ENCODE measurements at places on chromosomes 13 and 19.

DNA sequence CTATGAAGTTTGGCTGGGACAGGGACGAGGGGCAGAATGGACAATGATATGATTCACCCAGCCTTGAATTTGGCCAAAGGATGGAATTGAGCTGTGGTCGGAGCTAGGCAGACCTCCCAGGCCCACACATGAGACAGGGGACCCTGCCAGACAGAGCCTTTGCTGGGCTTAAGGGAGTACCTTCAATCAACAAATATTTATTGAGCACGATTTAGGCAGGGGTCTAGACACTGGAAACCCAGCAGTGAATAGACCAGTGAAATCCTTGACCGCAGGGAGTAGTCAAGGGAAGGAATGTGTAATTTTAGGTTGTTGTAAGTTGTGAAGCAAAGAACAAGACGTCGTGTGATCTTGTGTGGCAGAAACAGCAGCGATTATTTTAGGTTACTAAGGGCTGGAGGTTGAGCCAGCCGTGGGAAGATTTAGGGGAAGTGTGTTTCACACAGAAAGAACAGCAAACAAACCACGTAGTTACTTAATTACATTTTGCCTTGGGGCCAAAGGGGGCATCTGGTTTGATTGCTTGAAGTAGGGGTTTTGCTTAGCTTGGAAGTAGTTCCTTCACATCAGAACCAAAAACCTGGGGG, 16.9 kb upstream of the AP1M2 start:
- peak; percentile 55 for DNase-seq

DNA sequence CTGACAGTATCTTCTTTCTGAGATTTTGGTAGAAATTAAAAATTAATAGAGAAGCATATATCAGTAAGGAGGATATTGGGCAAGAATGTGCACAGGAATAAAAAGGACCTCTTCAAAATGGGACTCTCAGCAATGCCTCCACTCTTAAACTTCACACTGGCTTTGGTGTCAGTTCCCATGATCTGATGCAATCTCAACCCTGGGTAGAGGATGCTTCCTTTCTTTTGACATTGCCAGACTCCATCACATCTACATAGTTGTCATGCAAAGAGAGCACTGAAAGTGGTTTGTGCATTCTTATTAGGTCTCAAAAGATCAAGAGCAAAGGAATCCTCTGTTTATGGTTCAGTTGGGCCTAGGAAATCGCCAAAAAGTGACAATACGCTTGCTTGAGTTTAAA, 26.3 kb downstream of the STARD13 start:
- DNase-seq: no peak

- no peak for DNase-seq
These were observed 507.9 kb downstream of the UQCRFS1 start for GRCh38 chr19:28705008-28705407.

- DNase-seq: no peak
These were observed 178.6 kb downstream of the RBM26 start for GRCh38 chr13:79227418-79227817.

GRCh38 chr19:16327911-16328823, 3.5 kb downstream of the KLF2 start:
- DNase-seq: peak; percentile 64

DNA sequence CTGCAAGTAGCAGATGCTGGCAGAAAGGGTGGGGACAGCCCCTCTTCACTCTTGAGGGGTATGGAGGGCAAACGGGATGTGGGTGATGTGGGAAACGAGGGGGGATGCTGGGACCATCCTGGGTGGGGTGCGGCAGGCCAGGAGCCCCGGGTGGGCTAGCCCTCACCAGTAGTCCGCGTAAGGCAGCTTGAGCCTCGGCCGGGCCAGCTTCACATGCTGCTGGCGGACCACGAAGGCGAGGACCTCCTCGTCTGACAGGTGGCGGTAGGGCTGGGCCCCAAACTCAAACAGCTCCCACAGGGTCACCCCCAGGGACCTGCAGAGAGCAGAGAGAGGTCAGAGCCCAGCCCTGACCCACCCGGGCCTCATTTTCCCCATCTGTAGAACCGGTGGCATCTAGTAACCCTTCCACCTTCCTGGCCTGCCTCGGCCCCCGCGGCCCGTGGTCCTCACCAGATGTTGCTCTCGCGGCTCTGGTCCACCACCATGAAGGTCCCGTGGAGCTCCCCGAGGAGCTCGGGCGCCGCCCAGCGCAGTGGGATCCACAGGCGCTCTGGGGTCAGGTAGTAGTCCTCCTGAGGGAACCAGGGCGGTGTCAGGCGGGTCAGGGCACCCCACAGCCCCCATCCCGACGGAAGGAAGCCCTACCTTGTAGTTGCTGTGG, 10.7 kb downstream of the LMTK3 start:
- DNase-seq: no peak

DNA sequence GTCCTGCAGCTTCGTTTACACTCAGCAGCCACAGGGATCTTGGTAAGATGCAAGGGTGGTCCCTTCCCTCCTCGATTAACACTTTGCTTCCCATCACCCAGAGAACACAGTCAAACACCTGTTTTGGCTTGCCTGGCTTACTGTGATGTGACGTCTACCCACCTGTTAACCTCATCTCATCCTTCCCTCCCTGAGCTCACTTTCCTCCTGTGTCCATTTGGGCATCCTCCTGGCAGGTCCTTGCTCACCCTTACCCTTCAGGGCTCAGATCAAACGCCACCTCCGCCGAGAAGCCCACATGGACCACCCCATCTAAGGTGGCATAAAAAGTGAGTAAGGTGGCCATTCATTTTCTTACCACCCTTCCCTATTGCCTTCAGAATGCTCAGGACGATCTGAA, 9.2 kb downstream of the FIZ1 start:
- no peak for DNase-seq

- no peak for DNase-seq
These were observed 1556.2 kb downstream of the SLITRK5 start for GRCh38 chr13:89227356-89227755.

DNA sequence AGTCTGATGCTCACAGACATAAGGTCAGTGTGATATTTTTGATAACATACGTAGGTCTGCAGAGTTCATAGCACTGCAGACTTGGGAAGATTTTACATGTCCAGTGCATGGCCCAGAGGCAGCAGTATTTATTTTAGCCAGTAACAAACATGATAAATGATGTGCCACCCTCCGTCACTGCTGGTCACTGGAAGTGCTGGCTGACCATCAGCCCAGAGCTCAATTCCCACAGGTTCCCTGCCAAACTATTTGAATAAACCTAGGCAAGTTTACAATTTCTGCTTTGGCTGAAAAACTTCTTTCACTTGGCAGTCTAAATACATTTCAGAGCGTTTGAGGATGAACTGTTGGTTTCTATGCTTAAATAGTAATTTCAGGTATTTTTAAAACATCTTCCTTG, 135.5 kb upstream of the EDNRB start:
- DNase-seq: no peak

GRCh38 chr19:50255115-50255514, 51.7 kb downstream of the MYH14 start:
- DNase-seq: no peak

DNA sequence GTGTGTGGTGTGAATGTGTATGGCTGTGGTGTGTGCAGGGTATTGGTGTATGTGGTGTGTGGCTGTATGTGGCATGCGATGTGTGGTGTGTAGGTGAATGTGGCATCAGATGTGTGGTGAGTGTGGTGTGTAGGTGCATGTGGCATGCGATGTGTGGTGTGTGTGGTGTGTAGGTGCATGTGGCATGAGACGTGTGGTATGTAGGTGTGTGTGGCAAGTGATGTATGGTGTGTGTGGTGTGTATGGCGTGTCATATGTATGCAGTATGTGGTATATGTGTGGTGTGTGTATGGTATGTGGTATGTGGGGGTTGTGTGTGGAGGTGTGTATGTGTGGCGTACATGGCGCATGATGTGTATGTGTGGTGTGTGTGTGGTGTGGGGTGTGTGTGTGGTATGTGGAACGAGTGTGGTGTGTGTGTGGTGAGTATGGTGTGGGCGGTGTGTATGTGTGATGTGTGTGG, 63.4 kb downstream of the PEPD start:
- no peak for DNase-seq

- peak; percentile 5 for DNase-seq
These were observed 178.4 kb downstream of the FGF9 start for GRCh38 chr13:21849323-21849722.

DNA sequence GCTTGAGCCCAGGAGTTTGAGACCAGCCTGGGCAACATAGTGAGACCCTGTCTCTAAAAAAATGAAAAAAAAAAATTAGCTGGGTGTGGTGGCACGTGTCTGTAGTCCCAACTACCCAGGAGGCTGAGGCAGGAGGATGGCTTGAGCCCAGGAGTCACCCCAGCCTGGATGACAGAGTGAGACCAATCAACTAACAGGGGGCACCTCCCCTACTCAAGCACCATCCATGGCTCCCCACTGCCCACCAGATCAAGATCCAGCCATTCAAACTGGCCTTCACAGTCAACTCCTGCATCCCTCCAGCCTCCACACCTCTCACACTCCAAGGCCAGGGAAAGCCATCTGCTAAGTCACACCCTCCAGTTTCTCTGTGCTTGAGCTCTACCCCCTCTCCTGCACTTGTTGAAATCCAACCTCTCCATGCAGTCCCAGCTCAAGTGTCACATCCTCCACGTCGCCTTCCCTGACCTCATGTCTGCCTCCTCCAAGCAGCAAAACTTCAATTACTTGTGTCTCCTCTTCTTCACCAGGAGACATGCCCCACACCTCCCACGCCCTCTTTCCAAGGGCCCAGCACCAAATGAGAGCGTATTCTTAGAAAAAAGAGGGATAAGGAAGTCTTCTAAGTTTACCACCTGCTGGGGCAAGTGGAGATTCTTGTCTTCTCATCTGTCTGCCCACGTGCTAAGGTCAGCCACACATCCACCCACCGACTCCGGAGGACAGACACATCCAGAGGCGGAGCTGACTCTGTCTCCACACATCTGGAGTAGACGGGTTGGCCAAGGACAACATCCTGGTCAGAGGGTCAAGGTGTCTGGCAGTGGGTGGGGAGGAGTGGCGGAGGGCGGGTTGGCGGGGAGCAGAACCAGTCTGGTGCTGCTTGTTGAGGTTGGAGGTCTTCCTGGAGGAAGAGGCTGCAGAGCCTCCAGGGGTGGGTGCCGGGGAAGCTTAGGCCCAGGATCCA, 974 bp upstream of the CYP4F22 start:
- DNase-seq: no peak

DNA sequence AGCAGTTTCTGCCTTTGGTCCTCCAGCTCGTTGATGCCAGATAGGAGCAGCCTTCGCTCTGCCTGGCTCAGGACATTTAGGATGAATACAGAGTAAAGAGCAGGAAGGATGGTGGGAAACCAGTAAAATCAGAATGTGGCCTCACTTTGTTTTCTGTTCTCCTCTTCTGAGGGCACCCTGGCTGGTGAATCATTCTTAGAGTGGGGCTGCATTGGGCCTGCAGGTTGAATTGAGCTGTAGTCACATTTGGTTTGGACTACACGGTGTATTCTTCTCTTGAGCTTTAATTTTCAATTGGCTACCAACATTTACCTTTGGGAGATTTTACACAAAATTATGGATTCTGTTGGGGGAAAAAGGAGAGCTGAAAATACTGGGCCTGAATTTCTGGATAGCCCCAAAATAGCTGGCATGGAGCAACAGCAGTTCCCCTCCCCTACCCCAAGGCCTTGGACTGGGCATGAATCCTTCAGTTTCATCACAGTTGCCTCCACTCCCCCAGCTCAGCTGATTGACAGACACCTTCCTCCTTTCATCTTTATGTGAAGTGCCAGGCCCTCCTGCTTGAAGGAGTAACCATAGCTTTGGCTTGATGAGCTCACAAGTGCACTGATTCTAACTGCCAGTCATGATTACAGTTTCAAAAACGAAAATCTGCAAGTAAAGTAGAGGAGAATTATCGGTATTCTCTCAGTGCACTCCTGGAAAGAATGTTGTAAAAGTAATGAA, 24.3 kb downstream of the ERCC5 start:
- no peak for DNase-seq

DNA sequence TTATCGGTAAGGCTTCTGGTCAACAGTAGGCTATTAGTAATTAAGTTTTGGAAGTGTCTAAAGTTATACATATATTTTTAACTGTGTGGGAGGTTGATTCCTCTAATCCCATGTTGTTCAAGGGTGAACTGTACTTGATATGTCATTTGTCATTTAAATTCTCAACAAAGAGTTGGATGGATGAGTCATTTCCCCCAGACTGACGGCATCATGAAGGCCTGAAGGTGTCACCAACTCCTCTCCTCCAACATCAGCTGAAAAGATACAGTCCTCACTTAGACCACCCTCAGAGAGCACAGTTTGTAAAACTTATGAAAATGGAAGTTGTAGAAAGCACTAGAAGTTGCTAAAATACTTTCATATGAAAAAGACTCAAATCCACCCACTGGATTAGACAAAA, 48.8 kb downstream of the DCLK1 start:
- DNase-seq: no peak

GRCh38 chr19:31392464-31392863, 43.2 kb upstream of the TSHZ3 start:
- DNase-seq: no peak

GRCh38 chr13:73521290-73521624, 462.5 kb downstream of the KLF5 start:
- DNase-seq: no peak

DNA sequence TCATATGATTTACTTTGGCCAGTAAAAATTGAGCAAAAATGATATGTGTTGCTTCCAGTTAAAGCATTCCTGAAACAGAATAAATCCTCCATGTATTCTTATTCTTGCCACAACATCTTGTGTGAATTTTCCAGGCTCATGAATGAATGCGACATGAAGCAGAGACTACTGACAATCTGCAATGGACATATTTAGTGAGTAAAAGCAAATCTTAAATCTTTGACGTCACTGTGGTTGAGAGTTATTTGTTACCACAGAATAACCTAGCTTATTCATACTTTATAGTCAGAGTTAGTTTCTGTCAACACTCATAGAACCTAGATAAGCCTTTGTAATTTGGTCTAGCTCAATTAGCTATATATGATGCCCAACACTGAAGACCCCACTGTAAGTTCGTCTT, 1443.1 kb downstream of the PCDH9 start:
- DNase-seq: no peak

DNA sequence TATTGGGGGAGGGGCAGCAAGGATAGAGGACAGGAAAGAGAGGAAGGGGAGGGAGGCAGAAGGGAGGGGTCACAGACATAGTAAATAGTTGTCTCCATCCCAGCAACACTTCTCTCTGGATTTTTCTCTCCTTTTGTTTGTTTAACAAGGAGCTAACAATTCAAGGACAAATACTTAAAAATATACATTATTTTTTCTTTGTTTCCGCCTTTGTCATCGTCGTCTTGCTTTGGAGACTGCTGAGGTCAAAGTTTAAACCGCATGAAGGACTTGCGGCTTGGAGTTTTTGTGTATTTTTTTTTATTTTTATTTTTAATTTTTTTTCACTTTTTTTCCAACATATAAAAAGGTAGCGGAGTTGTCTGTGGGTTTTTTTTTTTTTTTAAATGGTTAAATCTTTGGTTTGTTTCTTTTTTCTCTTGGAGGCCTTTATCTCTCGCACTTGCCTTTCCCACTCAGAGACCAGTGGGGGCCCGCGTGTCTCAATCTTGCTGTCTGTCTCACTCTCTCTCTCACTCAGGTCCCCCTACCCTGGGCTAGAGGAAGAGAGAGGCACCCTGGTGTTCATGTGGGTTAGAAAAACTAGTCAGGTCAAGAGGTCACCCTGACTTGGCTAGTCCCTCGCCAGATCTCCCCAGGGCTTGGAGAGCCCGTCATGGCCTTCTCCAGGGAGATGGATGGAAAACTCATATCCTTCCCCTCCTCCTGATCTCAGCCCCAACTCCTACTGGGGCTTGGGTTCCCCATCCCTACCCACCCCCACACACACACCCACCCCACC, 11.0 kb downstream of the ZNF574 start:
- DNase-seq: no peak

- DNase-seq: no peak
These were observed 28.5 kb downstream of the FAAP24 start for GRCh38 chr19:33000510-33000909.
